Sigmoid colon (tissue), 7 donors: ENCODE measurements at places on chromosomes 13 and 19. TPM values are rescaled to one million over a fixed set of nuclear protein-coding genes. Genes with fewer than 3 reads are reported as not detected.

GRCh38 chr19:13006431-13007281, 11.4 kb downstream of the NFIX start:
- DNase-seq = peak; percentile 88
- no peaks in the 10 kb centered on the region for H3K36me3 ChIP-seq
- H3K4me1 ChIP-seq = peaks cover 94% of the 10 kb centered on the region
- peak overlapping the region; percentile 28 for H3K4me3 ChIP-seq
- H3K27me3 ChIP-seq = no peaks in the 10 kb centered on the region

DNA sequence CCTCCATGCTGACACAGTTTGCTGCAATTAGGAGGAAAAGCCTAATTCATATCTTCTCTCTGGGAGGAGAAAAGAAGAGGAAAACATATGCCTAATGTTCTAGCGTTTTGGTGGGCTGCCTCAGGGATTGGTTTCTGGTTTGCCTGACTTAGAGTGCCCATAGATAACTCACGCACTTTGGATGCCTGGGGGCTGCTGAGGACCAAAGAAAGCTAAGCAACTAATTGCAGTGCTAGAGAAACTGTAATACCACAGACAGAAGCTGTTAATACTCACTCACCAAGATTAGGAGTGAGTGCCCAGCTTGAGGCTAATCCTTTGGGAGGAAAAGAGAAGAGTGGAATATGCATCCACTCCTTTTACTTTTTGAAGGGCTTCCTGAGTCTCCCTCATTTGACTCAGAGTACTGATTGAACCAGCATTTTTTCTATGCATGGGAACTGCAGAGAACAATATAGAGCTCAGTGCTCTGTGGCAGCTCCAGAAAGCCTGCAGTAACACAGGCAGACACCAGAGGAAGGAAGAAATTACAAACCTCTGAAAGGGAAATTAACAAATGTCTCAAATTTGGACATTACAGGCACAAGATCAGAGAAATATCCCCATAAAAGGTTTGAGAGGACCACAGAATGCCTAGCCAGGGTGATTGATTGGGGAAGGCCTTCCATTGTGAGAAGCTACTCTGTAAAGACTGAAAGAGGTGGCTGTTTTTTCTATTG, 666.4 kb downstream of the OLFM4 start:
- H3K36me3 ChIP-seq = no peaks in the 10 kb centered on the region
- no peak for DNase-seq
- H3K27ac ChIP-seq = no peak overlapping the region
- no peak overlapping the region for H3K4me3 ChIP-seq
- H3K27me3 ChIP-seq = no peaks in the 10 kb centered on the region
- no peaks in the 10 kb centered on the region for H3K4me1 ChIP-seq

GRCh38 chr19:53903055-53903680, 5.9 kb upstream of the CACNG7 start:
- H3K27ac ChIP-seq = no peak overlapping the region
- peaks cover 5% of the 10 kb centered on the region for H3K4me1 ChIP-seq
- H3K27me3 ChIP-seq = peaks cover 39% of the 10 kb centered on the region
- no peaks in the 10 kb centered on the region for H3K36me3 ChIP-seq
- H3K4me3 ChIP-seq = no peak overlapping the region

DNA sequence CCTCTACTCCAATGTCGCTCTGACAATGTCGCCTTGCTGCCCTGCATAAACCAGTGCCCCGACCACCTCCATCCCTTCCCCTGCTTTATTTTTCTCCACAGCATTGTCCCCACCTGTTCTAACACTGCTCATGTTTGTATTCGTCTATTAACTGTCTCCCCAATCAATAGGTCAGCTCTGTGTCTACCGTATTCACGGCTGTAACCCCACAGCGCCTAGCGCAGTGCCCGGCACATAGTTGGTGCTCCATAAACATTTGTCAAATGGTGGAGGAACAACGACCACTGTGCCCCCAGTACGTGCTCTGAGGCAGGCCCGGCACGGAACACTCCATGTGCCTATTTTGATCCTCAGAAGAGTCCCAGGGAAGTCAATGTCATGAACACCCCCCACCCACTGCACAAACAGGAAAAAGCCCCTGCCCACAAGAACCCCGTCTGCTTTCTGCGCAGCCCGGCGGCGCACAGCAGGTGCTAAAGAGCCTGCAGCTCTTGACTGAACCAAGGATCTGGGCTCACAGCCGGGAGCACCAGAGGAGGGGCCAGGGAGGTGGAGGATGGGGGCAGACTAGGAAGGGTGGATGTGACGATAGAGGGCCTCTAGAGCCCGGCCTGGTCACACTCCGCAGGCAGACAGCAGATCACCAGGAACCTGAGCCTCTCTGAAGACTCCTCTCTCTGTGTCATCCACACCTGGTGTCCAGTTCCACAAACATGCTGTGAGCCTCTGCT, 1.8 kb upstream of the CEACAM16 start:
- H3K4me3 ChIP-seq = no peak overlapping the region
- no peaks in the 10 kb centered on the region for H3K36me3 ChIP-seq
- no peak for DNase-seq
- no peaks in the 10 kb centered on the region for H3K4me1 ChIP-seq

- peaks cover 14% of the 10 kb centered on the region for H3K4me1 ChIP-seq
- DNase-seq = no peak
- H3K27me3 ChIP-seq = peaks cover 51% of the 10 kb centered on the region
- H3K36me3 ChIP-seq = no peaks in the 10 kb centered on the region
These were observed 11.6 kb downstream of the VSIG10L start for GRCh38 chr19:51330366-51330765.

GRCh38 chr19:632579-633067, 714 bp downstream of the POLRMT start:
- peak overlapping the region; percentile 71 for H3K4me3 ChIP-seq
- H3K27me3 ChIP-seq = no peaks in the 10 kb centered on the region

- no peaks in the 10 kb centered on the region for H3K27me3 ChIP-seq
- DNase-seq = no peak
These were observed 367.0 kb downstream of the MYO16 start for GRCh38 chr13:108996430-108996829.

- no peak overlapping the region for H3K27ac ChIP-seq
- H3K36me3 ChIP-seq = no peaks in the 10 kb centered on the region
- no peak overlapping the region for H3K4me3 ChIP-seq
- DNase-seq = no peak
These were observed 136.3 kb upstream of the UFM1 start for GRCh38 chr13:38213314-38213713.

GRCh38 chr13:78780708-78781107, 121.8 kb upstream of the OBI1 start:
- no peak overlapping the region for H3K4me3 ChIP-seq
- H3K36me3 ChIP-seq = no peaks in the 10 kb centered on the region
- H3K4me1 ChIP-seq = no peaks in the 10 kb centered on the region
- H3K27me3 ChIP-seq = no peaks in the 10 kb centered on the region
- no peak overlapping the region for H3K27ac ChIP-seq

GRCh38 chr13:30850204-30850866, 55.7 kb upstream of the MEDAG start:
- no peaks in the 10 kb centered on the region for H3K36me3 ChIP-seq
- no peak overlapping the region for H3K4me3 ChIP-seq
- no peaks in the 10 kb centered on the region for H3K4me1 ChIP-seq
- no peak overlapping the region for H3K27ac ChIP-seq

DNA sequence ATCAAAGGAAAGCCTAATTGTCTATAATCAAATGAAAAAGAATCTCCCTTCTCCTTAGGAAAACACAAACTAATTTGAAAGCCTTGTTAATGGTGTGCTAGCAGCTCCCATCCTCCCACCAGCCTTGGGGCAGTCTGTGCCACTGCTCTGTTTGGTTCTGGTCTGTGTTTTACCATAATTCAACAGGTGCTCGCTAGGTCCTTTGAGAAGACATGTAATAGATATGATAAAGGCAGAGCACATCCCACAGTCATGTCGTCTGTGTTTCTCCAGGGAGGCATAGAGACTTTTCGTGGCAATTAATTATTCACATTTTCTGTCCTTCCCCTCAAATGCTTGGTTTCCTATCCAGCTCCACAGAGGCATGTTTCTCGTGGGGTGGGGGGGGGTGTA, 23.8 kb downstream of the FAM124A start:
- H3K27me3 ChIP-seq = no peaks in the 10 kb centered on the region
- H3K4me3 ChIP-seq = no peak overlapping the region
- DNase-seq = no peak
- peaks cover 60% of the 10 kb centered on the region for H3K4me1 ChIP-seq
- H3K36me3 ChIP-seq = no peaks in the 10 kb centered on the region
- H3K27ac ChIP-seq = peak overlapping the region; percentile 69

DNA sequence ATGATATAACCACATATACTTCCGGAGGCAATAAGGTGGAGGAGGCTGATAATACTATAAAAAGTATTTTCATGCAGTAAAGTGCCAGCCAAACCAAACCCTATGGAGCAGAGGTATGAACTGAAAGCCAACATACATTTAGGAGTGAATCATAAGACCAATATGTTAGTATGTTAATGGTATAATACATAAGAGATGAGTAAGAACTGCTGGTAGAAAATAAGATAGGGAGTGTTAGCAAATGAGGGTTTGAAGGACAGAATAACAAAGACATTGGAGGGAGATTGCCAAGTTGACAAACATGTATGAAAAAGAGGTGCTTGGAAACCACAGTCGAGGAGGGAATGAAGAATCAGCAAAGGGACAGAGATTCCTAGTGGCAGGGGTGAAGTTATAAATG, 10.8 kb downstream of the ENOX1 start:
- H3K36me3 ChIP-seq = no peaks in the 10 kb centered on the region
- no peak overlapping the region for H3K4me3 ChIP-seq
- peaks cover 21% of the 10 kb centered on the region for H3K4me1 ChIP-seq

DNA sequence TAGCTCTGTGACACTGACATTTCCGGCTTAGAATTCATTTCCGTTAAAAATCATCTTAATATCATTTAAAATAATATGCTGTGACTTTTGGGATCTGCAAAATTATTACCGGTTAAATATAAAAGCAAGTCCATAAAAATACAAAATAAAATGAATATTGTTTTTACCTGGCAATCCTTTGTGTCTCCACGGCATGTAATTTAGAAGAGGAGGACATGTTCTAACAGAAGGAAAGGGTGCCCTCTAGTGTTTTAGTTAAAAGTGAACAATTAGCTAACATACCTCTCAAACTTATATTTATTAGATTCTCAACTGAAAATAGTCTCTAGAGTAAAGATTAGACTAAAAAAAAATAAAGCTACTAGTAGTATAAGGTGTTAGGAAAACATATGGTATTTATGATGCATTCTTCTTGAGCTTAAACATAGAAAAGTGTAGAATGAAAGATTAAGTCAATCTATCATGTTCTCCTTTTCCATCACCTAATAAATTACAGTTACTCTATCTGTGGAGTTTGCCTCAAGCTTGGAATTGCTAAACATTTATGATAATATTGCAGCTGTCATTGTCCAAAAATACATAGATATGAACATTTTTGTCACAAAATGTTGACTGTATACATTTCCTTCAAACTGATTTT, 676.7 kb upstream of the SPRY2 start:
- no peak overlapping the region for H3K4me3 ChIP-seq
- H3K36me3 ChIP-seq = no peaks in the 10 kb centered on the region
- H3K4me1 ChIP-seq = no peaks in the 10 kb centered on the region
- no peak for DNase-seq
- H3K27me3 ChIP-seq = no peaks in the 10 kb centered on the region

DNA sequence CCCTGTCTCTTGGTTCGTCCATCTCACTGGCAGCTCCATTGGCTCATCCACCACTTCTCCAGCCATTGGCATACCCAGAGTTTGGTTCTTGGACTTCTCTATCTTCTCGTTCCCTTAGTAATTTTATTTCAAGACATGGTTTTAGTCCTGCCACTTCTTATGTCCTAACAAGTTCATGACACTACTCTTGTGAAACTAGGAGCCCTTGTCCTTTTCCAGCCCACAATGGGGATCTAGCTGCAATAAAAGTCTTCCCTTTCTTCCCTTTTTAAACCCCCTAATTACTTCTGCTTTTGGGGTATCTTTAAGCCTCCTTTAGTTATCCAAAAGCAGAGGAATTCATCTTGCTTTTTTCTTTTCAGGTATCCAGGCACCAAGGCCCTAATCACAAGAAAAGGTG, 2.9 kb upstream of the RCBTB2 start:
- no peak overlapping the region for H3K27ac ChIP-seq
- peaks cover 8% of the 10 kb centered on the region for H3K4me1 ChIP-seq
- no peaks in the 10 kb centered on the region for H3K36me3 ChIP-seq
- H3K27me3 ChIP-seq = no peaks in the 10 kb centered on the region
- H3K4me3 ChIP-seq = no peak overlapping the region

DNA sequence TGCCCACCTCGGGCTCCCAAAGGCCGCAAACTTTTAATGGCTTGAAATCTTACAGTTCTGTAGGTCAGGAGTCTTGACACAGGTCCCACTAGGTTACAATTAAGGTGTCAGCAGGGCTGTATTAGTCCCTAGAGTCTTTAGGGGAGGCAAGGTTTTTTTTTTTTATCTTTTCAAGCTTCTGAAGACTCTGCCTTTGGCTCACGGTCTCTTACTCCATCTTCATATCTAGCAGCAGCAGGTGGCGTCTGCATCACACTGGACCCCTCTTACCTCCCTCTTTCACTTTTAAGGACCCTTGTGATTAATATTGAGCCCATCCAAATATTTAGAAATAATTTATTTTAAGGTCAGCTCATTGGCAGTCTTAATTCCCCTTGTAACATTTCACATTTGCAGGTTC, 11.6 kb downstream of the MIR17HG start:
- no peaks in the 10 kb centered on the region for H3K36me3 ChIP-seq
- no peak for DNase-seq
- peaks cover 6% of the 10 kb centered on the region for H3K4me1 ChIP-seq
- H3K27ac ChIP-seq = no peak overlapping the region
- H3K4me3 ChIP-seq = no peak overlapping the region

DNA sequence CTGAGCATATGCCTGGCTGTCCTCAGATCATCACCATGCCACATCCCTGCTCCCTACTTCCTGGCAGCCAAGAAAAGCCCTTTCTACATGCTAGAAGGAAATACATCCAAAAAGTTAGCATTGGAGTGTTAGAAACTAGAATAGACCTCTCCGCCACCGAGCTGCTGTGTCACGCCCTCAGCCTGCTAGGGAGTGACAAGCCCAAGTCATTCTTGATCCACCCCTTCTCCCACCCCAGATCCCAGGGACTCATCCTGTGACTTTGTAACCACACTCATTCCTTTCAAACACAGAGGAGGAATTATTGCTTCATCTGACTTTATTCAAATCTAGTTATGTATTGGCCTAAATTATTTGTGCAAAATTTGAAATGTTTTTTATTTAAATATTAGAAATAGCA, 45.3 kb downstream of the POLR1D start:
- no peaks in the 10 kb centered on the region for H3K36me3 ChIP-seq
- no peaks in the 10 kb centered on the region for H3K27me3 ChIP-seq
- peaks cover 3% of the 10 kb centered on the region for H3K4me1 ChIP-seq
- no peak overlapping the region for H3K27ac ChIP-seq

DNA sequence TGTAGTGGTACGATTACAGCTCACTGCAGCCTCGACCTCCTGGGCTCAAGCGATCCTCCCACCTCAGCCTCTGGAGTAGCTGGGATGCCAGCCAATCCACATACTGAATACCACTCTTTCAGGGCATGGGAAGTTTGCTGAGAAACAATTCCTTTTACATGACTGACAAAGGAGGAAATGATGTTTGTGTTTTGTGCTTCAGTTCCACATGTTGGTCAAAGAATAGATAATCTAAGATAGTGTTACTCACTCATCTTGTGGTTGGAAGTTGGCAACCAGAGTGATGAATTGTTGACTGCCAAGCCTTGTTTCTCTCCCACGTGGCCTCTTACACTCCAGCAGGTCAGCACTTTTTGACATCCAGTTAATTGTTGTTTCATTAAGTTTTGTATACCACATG, 7.6 kb downstream of the MBD3L2B start:
- no peak overlapping the region for H3K4me3 ChIP-seq
- H3K4me1 ChIP-seq = no peaks in the 10 kb centered on the region

ZNF865 gene
- 2.3 TPM for total RNA-seq

C19orf44 gene
- 5.4 TPM for total RNA-seq

POLR1G gene
- 1.6 TPM for total RNA-seq

IL17D gene
- 1.7 TPM for total RNA-seq

NMRK2 gene
- total RNA-seq = 0.71 TPM

ZNF66 gene
- 3.5 TPM for total RNA-seq

PTPRH gene
- 2.1 TPM for total RNA-seq

C5AR2 gene
- 1.5 TPM for total RNA-seq

NR2F6 gene
- total RNA-seq = 23.5 TPM

PSG3 gene
- not detected for total RNA-seq

ZNF57 gene
- total RNA-seq = 1.8 TPM
